ENCODE measurements at places on chromosomes 6 and 20. TPM values are rescaled to one million over a fixed set of nuclear protein-coding genes. Genes with fewer than 3 reads are reported as not detected.

- no peak for DNase-seq
Measured at GRCh38 chr6:89799756-89800155, 19.8 kb downstream of the MDN1 start.

The PLEKHG1 gene
- 13.8 TPM for total RNA-seq

DNA sequence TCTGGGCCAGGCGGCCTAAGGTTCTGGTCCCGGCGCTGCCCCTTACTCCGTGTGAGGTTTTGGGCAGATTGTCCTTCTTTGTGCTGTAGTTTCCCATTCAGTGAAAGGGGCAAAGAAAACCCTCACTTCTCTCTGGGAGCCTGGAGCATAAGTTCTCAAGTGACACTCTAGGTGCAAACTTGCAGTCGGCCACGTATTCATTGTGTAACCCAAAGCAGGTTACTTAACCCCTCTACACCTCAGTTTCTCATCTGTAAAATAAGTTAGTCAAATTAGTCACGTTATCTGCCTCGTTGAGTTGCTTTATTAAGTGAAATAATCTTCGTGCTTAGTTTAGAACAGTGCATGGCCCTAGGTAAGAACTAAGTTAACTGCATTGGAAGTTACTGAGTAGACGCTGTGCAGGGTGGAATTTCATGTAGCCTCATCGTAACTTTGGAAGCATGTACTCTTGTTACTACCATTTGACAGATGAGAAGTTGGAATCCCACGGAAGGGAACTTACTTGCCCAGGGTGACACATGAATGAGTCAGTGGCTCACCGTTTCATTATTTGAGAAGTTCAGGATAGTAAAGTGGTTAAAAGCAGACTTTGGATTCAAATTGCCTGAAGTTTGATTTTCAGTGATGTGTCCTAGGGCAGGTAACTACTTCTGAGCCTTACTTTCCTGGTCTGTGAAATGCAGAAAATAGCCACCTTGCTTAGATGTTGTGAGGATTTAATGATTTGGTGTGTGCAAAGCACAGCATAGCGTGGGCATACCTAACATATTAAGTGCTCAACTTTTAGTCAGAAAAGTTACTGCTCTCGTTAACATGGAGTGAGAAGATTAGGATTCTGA, 556 bp upstream of the MROH8 start:
- no peak for DNase-seq

GRCh38 chr20:53735536-53736050, 142.0 kb upstream of the ZNF217 start:
- DNase-seq = peak; percentile 88

The ASIP gene
- not detected for total RNA-seq

The SIRPG gene
- not detected for total RNA-seq

GRCh38 chr6:34304164-34304563, 55.4 kb upstream of the SMIM29 start:
- no peak for DNase-seq

The CYB5R4 gene
- total RNA-seq = 20.6 TPM

- DNase-seq = no peak
Measured at GRCh38 chr6:22068561-22069305, 228.1 kb downstream of the PRL start.

DNA sequence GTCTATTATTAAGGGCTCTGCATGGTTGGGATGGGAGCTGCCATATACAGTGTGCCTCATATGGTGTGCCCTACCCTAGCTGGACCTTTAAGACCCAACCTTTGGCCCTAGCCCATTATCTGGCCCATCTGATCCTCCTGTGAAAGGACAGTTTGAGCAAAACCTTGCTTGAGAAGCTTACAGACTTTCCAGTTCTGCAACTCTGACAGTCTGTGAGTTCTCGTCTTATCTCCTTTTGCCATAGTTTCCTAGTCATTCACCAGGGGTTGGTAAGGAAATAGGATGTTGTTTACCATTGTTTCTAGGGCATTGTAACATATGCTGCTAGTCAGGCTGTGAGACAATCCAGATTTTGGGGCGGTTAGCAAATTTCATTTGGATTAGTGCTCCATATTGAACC, 17.2 kb downstream of the CTNNBL1 start:
- no peak for DNase-seq

- no peak for DNase-seq
Measured at GRCh38 chr20:4858000-4858399, 136.3 kb downstream of the PRND start.

Measured in SJCRH30 (cell line).